Stomach (tissue), 19 donors: ENCODE measurements at places on chromosomes 11 and 22. TPM values are rescaled to one million over a fixed set of nuclear protein-coding genes. Genes with fewer than 3 reads are reported as not detected.

The MN1 gene
- total RNA-seq: 4.6 TPM

The GALNT18 gene
- 2.3 TPM for total RNA-seq

The GAL3ST1 gene
- total RNA-seq: 48.4 TPM

The PATE1 gene
- total RNA-seq: not detected

The ZDHHC5 gene
- 72.8 TPM for total RNA-seq

The TRIM49 gene
- not detected for total RNA-seq

The TSKU gene
- total RNA-seq: 18.0 TPM

The BRSK2 gene
- not detected for total RNA-seq

The ACAT1 gene
- total RNA-seq: 24.1 TPM

The NLRP14 gene
- not detected for total RNA-seq
